Bronchial epithelial cell (primary cell): ENCODE measurements at places on chromosomes 3 and 15. TPM values are rescaled to one million over a fixed set of nuclear protein-coding genes. Genes with fewer than 3 reads are reported as not detected.

CLRN1 gene
- total RNA-seq = not detected in 2 replicates

KCNH8 gene
- total RNA-seq = not detected in 2 replicates

GRIP2 gene
- under 0.01 TPM in 2 replicates for total RNA-seq

ARIH1 gene
- 24.7 and 41.7 TPM in 2 replicates for total RNA-seq

NKIRAS1 gene
- 11.8 and 13.2 TPM in 2 replicates for total RNA-seq

TM4SF18 gene
- total RNA-seq = not detected in 2 replicates

OR5K2 gene
- not detected in 2 replicates for total RNA-seq

GOLGA8S gene
- under 0.01 TPM in 1 of 2 replicates, not detected in the other for total RNA-seq

SEMA3B gene
- total RNA-seq = 2.3 and 7.1 TPM in 2 replicates

SLC12A1 gene
- total RNA-seq = not detected in 2 replicates

RFC4 gene
- 12.4 and 26.1 TPM in 2 replicates for total RNA-seq

PGBD4 gene
- 1.3 and 1.8 TPM in 2 replicates for total RNA-seq

FAN1 gene
- total RNA-seq = 17.6 and 22.3 TPM in 2 replicates

MYRIP gene
- total RNA-seq = not detected in 2 replicates

FGD5 gene
- not detected in 2 replicates for total RNA-seq

FGF12 gene
- total RNA-seq = 0.13 TPM in 1 of 2 replicates, not detected in the other

TRIM42 gene
- total RNA-seq = not detected in 2 replicates

TM4SF4 gene
- not detected in 2 replicates for total RNA-seq

MEGF11 gene
- total RNA-seq = not detected in 2 replicates

RBPMS2 gene
- not detected in 2 replicates for total RNA-seq

NR1I2 gene
- not detected in 2 replicates for total RNA-seq

CELSR3 gene
- total RNA-seq = 1.0 and 1.1 TPM in 2 replicates

TMEM207 gene
- total RNA-seq = not detected in 2 replicates

LDHAL6B gene
- not detected in 2 replicates for total RNA-seq

CLASP2 gene
- total RNA-seq = 43.4 and 59.5 TPM in 2 replicates

TYRO3 gene
- total RNA-seq = 3.9 and 11.4 TPM in 2 replicates

CTXND1 gene
- total RNA-seq = not detected in 2 replicates

GOLGA8Q gene
- total RNA-seq = 0.79 and 2.2 TPM in 2 replicates

ALPK3 gene
- total RNA-seq = 0.26 TPM in 2 replicates

PPM1M gene
- 2.0 and 2.6 TPM in 2 replicates for total RNA-seq

EPHB1 gene
- under 0.01 TPM in 1 of 2 replicates, not detected in the other for total RNA-seq

NRROS gene
- not detected in 2 replicates for total RNA-seq

CHRNA3 gene
- total RNA-seq = not detected in 2 replicates

CFAP161 gene
- 0.26 TPM in 1 of 2 replicates, not detected in the other for total RNA-seq

UPK1B gene
- total RNA-seq = 25.0 and 55.2 TPM in 2 replicates

MYZAP gene
- 2.4 and 4.2 TPM in 2 replicates for total RNA-seq

DUOXA2 gene
- total RNA-seq = 0.13 TPM in 1 of 2 replicates, not detected in the other

TP63 gene
- total RNA-seq = 122 TPM in 2 replicates

GJD2 gene
- total RNA-seq = not detected in 2 replicates

RETNLB gene
- not detected in 2 replicates for total RNA-seq

ZPLD1 gene
- total RNA-seq = 2.6 and 3.9 TPM in 2 replicates

AP3B2 gene
- total RNA-seq = 0.13 TPM in 1 of 2 replicates, not detected in the other

GFM1 gene
- 51.2 and 55.3 TPM in 2 replicates for total RNA-seq

CPEB1 gene
- total RNA-seq = under 0.01 TPM in 2 replicates

EXD1 gene
- under 0.01 and 0.13 TPM in 2 replicates for total RNA-seq

KLHL40 gene
- not detected in 2 replicates for total RNA-seq

TP53BP1 gene
- total RNA-seq = 28.7 and 29.3 TPM in 2 replicates

OCA2 gene
- total RNA-seq = 0.26 TPM in 2 replicates

CXCR6 gene
- not detected in 2 replicates for total RNA-seq

BOC gene
- 0.38 and 1.3 TPM in 2 replicates for total RNA-seq

P2RY13 gene
- not detected in 2 replicates for total RNA-seq

USP13 gene
- total RNA-seq = 0.77 and 0.79 TPM in 2 replicates

GOLGA6L4 gene
- total RNA-seq = 0.53 and 1.3 TPM in 2 replicates

GOLGA6B gene
- not detected in 2 replicates for total RNA-seq

CLPX gene
- total RNA-seq = 45.3 and 67.5 TPM in 2 replicates

SUCNR1 gene
- total RNA-seq = not detected in 2 replicates

HYKK gene
- 1.2 and 1.3 TPM in 2 replicates for total RNA-seq

CHRNA5 gene
- total RNA-seq = 1.3 and 2.4 TPM in 2 replicates

COL7A1 gene
- total RNA-seq = 147 and 173 TPM in 2 replicates
